ENCODE measurements at places on chromosomes 12 and 14.
A peak's percentile ranks its signal among the peaks of the same experiment; 100 is the strongest.

DNA sequence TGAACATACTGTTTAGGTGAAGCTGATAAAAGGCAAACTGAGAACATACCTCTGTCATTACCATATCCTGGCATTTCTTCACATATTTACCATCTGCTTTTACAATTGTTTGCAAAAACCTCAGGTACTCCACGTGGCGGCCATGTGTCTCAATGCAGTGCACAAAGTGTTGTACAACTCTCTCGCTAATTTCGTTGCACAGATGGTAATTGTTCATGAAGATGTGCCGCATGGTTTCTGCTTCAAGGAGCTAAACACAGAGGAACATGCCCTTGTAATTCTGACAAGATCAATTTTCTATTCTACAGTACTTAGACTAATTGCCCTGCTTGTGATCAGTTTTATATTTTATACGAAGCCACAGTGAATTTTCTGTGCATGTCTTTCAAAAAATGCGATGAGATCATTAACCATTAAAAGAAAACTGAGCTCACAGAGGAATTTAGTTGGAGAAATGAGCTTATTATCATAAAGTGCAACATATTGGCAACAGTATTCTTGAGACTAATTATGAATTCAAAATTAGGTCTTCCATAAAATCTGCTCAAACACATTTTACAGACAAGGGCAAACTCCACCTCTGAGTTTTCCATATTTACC, 233.8 kb downstream of the ITPR2 start:
- no peak for DNase-seq

- peak; percentile 98 for DNase-seq
These were observed 94.2 kb downstream of the LLPH start for GRCh38 chr12:66036317-66036716.

DNA sequence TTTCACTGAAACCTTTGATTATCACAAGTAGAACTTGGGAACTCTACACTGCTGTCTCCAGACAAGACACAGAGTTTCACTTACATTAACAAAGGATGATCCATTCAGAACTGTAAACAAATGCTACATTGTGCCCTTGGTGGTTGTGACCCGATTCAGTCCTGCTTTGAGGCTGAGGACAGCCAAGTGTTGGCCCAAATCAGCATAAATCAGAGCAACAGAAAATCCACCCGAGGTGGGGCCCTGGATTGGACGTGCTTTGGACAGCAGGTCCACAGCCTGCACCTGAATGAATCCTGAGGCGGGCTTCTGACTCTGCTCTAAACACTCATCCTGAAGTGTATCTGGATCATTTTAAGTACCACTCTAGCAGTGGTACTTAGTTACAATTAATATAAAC, 68.8 kb downstream of the PPP2R5C start:
- DNase-seq = no peak

DNA sequence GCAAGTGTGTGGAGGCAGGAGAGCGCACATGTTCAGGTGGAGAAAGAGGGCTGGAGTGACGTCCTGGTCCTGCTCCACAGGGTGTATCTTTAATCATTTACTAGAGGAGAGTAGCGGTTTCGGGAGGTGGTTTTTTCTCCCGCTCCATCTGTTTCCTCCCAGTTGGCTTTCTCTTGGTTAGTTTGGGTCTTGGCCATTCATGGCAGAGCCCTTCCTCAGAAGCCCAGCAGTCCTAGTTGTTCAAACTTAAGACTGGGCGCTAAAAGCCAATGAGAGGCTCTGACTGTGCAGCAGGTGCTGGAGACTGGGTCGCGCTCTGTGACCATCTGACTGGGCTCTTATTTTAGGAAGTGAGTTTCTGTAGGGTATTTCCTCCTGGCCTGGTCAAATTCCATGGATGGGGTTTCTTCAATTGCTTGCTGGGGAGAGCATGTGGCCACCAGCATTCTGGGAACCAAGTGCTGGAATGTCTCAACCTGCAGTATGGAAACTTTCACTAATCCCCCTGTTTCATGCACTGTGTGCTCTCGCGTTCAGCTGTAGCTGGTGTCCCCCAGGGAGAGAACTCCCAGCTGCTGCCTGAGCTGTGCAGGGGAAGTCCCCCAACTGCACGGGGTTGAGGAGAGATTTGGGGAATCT, 27.4 kb upstream of the TSPAN9 start:
- DNase-seq = no peak

GRCh38 chr12:98489176-98489575, 26.2 kb upstream of the TMPO start:
- no peak for DNase-seq

DNA sequence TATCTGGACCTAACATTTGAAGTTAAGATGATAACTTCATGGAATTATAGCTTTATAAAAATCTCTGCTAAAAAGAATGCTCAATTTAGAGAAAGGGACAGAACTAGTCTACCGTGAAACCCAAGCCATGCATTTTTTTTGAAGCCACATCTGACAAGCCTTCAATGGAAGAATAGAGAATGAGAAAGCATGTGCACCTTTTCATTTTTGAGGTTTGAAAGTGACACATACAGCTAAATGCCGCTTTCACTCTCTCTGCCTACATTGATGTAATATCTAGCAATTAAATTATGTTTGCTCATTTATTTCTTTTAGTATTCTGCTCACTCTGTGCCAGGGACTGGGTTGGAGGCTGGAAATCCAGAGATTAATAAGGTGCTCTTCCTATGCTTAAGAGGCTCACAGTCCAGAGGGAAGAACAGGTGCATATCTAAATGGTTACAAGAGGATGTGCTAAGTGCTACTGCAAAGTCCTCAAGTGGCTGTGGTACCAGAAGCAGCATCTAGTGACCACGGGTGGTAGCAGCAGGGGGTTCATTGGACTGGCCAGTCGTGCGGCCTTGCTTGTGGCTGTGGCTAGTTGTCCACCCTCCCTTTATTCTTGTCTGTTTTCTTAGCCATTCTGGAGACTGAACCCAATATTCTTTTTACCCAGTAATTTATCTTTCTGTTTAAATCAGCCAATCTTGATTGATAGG, 60.4 kb downstream of the PPP1R36 start:
- no peak for DNase-seq

DNA sequence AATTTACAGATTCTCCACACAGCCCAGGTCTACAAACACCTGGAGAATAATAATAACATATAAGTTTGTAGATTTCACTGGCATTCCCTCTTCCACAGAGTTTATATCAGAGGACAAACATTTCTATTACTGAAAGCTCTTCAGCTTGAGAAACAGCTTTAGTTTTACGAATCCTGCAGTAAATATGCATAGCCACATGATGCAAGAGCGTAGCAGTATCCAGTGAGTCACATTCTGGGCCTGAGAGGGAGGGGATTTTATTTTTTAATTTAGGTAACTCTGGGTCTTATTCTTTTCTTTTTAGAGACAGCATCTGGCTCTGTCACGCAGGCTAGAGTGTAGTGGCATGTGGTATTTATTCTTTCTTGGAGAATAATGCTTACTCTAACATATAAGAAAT, 1002.8 kb downstream of the TRHDE start:
- DNase-seq = peak; percentile 2

DNA sequence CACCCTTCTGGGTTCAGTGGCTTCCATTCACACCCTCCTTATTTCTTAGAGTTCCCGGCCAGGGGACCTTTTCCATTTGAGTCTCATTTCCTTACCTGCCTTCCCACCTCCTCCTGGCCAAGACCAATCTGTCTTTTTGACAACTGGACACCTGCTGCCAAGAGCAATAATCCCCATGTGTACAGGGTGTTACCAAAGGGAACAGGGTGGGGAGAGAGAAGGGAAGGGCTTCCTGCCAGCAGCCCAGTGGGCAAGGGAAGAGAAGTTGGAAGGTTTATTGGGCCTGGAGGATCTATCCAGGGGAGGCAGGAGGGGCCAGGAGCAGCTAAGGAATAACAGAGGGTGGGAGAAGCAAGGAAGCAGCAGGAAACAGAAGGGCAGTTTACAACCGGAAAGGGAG, 346.2 kb downstream of the C12orf75 start:
- peak; percentile 8 for DNase-seq

- no peak for DNase-seq
These were observed 266.9 kb downstream of the NOVA1 start for GRCh38 chr14:26330982-26331381.

GRCh38 chr14:23376482-23377197, at the start of gene CMTM5:
Gene CMTM5 (plus strand): TSS chr14:23377046. CDS start chr14:23377252, 206 bp downstream.
- no peak for DNase-seq

GRCh38 chr12:27635349-27635972, 60.8 kb upstream of the REP15 start:
- DNase-seq = peak; percentile 70

DNA sequence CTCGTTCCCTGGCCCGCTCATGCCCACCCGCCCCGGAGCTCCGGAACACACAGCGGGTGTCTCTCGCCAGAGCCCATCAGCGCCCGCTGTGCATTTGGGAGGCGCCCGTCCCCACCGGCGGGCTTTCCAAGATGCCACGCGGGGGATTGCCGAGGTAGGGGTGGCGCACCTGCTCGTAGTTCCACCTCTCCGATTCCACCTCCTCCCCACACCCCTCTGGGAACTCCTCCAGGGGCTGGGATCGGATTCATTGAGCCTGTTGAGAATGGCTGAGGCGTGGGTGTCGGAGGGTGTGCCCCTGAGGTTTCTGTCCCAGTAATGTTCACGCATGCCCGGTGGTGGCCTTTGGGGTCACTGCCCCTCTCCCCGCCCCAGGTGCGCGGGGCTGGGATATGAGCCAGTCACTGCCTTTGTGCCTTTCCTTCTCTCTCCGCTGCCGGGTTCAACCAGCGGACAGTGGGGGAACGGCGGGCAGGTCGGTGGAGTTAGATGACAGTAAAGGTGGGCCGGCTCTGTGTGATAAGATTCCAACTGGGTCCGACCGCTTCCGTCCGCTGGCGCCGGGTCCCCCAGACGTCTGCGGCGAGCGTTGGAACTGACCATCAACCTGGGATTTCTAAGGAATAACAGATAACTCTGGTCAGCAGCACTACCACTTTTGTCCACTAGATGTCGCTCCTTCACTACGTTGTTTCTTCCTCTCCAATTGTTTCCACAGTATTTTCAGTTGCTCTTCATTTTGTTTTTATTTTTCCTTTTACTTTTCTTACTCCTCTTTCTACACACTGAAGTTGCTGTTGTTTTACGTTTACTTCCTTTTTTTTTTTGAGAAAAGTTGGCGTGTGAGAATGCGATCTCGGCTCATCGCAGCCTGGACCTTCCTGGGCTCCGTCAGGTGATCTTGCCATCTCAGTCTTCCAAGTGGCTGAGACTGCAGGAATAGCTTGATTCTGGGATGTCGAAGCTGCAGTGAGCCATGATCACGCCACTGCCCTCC, 178.1 kb upstream of the ALG10B start:
- peak; percentile 71 for DNase-seq

Measured in epithelial cell of esophagus (primary cell).